ENCODE measurements at places on chromosomes 3 and 15.
A peak's percentile ranks its signal among the peaks of the same experiment; 100 is the strongest.

GRCh38 chr3:62229908-62230307 is 143.4 kb downstream of the FEZF2 start:
- DNase-seq = no peak

DNA sequence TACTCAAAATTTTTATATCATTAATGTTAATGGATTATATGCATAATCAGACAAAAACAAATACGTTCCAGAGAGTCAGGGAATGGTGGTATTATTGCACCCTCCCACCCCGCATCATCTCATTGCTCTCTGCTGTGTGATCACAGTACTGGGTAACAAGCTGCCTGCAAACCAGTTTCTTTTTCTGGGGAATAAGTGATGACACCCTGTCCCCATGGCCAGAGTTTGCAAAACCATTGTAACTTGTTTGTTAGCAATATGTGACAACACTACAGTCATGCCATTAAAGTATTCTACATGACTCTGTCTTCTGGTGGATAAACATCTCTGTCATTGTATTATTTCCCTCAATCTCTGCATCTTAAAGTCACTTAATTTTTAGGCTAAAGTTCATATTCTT is 39.5 kb downstream of the ZBTB38 start:
- no peak for DNase-seq

DNA sequence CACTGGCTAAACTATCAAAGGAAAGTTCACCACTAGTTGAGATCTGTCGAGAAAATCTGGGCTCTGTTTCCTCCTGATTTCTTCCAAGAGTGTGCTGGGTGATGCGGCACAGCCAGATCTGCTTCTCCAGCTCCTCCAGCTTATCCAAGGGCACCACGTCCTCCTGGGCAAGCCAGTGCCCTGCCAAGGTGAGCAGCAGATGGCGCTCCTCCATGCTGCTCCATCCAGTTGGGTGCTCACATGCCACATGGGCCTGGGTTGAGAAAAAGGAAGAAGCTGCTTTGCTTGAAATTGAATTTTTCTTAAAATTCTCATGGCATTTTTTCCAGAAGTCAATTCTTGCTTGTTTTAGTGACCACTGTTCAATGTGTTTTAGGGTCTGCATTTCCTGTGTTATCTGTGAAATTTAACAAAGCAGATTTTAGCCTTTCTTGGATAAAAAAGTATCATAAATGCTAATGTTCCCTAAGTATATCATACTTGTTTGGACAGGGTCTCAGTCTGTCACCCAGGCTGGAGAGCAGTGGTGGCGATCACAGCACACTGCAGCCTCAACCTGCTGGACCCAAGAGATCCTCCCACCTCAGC is 47.3 kb downstream of the EIF3J start:
- DNase-seq = no peak

DNA sequence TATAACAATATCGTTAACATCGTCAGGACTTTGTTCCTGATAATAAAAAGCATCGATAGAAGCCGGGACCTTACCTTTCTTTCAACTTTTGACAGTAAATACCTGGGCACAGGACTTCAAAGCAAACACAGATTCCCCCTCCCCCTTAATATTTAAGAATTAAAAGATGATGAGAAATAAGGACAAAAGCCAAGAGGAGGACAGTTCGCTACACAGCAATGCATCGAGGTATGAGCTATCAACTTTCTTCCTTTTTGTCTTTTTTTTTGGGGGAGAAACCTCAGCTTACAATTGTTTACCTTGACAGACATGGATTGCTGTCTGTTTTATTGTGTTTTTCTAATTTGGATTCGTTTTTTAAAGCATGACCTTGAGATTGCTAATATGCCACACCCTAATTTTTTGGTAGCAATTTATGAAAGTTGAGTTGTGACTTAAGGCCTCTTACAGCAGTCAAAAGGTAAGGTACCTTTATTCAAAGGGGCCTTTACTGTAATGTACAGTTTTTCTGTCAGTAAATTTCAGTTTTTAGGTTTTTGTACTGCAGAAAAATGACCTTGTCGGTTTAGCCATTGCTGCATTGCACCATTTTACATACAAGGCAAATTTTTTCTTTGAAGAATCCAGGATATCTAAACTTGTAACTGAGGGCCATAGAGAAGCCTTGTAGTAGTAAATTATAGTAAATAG is 1.1 kb downstream of the CHD2 start:
- DNase-seq = peak; percentile 47

DNA sequence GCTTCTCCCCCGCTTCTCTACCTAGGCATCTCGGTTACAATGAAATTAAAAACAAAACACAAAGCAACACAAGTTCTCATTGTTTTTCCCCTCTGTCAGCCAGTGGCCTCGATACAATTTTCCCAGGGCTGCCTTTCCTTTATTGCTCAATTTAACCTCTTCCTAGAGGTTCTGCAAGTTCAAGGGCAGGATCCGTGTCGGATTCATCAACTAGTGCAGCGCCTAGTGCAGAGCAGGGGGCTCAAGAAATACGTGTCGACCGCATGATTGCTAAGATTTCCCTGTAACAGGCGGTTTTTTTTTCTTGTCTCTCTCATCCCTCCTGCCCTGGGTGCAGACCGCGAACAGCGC is 1.4 kb upstream of the BHLHE40 start:
- no peak for DNase-seq

- DNase-seq = no peak
These were observed 171.9 kb downstream of the SYNPR start for GRCh38 chr3:63450023-63450422.

All from right kidney (tissue), 9 donors.